ENCODE measurements at places on chromosomes 13 and 19.

GRCh38 chr19:3606174-3606689 lies 443 bp downstream of the TBXA2R start:
- DNase-seq = no peak

DNA sequence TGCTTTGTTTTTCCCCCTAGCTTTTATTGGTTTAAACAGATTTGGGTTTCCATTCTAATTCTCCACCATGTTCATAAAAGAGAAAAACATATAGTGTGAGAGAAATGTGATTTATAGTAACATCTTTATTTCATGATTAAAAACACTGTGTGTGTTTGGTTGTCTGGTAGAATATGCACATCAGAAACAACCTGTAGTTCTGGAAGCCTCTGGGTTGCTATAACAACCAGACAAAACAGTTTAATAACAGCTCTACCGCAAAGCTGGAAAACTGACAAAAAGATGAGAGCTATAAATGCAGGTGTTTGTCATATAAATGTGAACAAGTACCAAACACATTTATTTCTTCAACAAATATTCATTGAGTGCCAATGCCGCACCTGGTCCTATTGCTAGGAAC lies 9.8 kb downstream of the KBTBD6 start:
- DNase-seq = no peak

DNA sequence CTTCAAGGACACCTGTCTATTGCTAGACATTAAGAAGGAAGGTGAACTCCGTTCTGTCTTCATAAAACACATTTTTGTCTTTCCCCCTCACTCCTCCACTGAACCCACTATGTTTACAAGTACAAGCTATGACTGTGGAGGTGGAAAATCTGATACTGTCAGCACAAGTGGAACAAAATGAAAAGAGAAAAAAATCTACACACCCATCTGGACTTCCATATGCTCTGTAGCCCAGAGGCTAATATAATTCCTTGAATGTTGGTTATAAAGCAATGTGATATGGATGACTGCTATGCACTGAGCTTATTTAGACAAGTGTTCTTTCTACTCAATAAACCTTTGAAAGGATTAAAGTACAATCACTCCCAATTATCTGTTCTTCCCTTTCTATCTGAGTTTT lies 713.5 kb downstream of the DIAPH3 start:
- no peak for DNase-seq

DNA sequence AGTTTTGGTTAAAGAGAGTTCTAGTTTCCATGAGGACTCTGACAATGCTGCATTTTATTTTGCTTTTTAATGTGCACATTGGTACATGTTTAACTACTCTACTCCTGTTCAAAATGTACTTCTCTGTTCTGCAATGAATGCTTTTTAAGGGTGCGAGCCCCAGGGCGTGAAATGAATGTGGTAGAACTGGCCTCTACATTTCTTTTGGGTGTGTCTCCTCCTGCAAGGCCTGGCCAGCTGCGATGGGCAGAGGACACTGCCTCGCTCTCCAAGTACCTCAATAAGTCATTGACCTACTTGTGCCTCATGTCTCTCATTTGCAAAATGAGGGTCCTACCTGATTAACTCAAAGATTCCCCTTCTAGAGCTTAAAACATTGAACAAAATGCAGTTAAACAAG lies 6.7 kb downstream of the RGS9BP start:
- DNase-seq = no peak
